ENCODE measurements at places on chromosomes 6 and 20.

DNA sequence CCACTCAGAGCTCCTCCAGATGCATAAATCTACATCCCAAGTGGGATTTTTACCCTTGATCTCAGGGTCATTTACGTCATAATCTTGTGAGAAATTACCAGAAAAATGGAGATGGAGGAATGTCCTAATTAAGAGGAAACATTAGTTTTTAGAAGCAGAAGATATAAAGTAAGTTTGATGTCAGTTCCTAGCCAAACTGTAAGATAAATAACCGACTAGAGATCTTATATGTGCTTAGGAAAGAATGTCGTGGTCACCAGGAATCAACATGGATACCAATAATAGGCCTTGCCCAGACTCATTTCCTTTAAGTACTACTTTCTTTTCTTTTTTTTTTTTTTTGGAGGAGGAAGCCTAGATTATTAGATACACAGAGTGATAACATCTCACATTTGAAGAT, 186.9 kb downstream of the UTRN start:
- DNase-seq, result no peak

DNA sequence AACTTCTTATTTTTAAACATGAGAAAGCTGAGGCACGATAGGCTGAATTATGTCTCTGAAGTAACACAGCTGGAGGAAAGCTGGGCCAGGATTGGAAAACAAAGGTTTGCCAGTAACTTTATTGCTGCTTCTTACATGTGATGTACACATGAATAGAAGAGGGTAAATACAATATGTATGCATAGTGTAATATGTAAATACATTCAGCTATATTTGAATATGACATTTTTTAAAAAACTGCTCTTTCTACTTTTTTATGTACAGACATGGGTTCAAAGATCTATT, 90.2 kb downstream of the ADTRP start:
- no peak for DNase-seq

- no peak for DNase-seq
Measured at GRCh38 chr6:90249458-90249857, 47.2 kb downstream of the BACH2 start.

DNA sequence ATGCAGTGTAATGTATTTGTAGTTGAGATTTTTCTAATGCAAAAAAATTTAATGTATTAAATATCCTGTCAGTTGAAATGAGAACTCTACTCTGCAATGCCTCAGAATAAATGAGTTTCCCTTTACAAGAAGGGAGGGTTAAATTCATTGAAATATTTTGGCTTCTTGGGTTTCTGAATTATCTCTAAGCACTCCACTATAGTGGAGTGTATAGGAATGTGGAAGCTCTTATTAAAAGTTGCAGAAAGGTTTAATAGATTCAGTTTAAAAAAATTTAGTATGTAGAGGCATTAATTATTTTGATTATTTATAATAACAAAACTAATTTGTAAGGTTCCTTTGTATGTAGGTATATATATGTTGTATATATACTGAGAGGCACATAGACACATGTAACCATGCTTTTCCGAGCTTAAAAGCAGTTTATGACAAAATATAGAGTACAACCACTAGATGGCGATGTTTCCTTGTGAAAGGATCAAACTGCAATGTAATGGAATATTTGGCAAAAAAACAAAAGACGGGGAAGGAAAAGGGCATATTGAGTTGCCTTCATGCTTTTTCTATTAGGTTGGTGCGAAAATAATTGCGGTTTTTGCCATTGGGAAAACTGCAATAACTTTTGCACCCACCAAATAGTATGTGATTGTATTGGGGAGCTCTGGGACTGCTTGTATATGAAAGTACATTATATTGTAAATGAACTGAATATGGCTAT, 144.2 kb downstream of the MYO6 start:
- peak; percentile 68 for DNase-seq

DNA sequence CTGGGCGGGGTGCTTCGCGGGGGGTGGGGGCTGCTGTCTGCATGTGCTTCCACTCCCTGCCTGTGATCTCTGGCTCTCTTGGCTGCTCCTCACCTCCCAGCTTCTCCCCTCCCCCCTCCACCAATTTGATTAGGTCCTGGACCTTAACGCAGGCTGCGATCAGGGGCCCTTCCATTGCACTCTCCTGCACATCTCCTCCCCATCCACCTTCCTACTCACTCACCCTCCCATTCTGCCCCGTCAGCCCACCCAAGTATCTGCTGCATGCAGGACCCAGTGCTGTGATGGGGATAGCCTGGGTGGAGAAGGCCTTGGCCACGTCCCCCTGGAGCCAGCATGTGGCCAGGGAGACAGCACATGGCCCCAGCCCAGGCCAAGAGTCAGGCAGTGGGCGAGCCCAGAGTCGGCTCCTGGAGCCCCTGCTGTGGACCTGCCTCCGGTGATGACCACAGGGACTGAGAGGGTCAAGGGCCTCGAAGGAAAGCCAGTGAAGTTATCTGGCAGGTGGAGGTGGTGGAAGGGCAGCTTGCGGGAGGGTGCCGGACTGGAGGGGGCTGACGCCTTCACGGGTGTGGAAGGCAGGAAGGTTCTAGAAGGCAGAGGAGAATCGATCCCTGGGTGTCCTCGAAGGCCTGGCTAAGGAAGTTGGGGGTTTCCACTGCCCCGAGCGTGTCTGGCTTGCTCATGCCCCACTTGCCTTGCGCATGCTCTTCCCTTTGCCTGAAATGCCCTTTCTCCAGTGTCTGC, 40.7 kb downstream of the SRC start:
- no peak for DNase-seq
